ENCODE measurements at places on chromosomes 2 and 18. TPM values are rescaled to one million over a fixed set of nuclear protein-coding genes. Genes with fewer than 3 reads are reported as not detected.

DNA sequence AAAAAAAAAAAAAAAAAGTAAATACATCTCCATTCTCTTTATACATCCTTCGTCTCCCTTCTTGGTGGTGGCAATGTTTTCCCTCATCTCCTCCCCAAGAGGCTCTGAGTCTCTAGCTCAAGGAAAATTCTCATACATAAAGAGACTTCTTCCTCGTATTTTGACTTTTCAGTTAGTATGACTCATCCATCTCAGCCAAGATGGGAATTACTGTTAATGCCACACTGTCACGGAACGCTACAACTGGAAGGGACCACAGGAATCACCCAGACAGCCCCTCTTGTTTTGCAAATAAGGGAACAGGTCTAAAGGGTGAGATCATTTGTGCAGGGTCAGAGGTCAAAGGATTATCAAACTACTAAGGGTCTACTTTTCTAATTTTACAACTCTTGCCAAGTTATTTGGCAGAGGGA is 19.5 kb downstream of the NFE2L2 start:
- no peaks in the 10 kb centered on the region for H3K27me3 ChIP-seq
- H3K27ac ChIP-seq: no peak overlapping the region
- DNase-seq: peak; percentile 63
- H3K4me1 ChIP-seq: peaks cover 8% of the 10 kb centered on the region
- H3K4me3 ChIP-seq: no peak overlapping the region

DPP4 gene
- 1.2 TPM for total RNA-seq

- no peaks in the 10 kb centered on the region for H3K36me3 ChIP-seq
- no peak overlapping the region for H3K4me3 ChIP-seq
- no peaks in the 10 kb centered on the region for H3K27me3 ChIP-seq
These were observed 283.9 kb upstream of the EPC2 start for GRCh38 chr2:148360662-148361061.

GRB14 gene
- total RNA-seq: 16.5 TPM

DNA sequence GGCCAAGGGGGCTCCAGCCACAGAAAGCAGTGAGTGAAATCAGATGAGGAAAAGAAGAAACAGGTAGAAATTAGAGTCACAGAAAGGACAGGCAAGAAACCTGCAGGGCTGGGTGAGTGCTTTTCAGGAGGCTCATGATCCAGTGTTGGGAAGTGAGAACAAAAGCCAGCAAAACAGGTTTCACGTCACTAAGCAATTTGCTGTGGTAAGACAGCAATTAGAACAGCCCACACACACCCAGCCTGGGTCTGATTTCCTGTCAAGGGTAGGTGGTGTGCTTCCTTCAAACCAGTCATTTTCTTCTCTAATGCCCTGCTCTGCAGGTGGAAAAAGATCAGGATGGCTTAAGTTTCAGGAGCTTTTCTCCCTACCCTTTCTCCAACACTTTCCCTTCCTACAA is 52.9 kb upstream of the XDH start:
- DNase-seq: no peak
- H3K36me3 ChIP-seq: no peaks in the 10 kb centered on the region
- H3K27ac ChIP-seq: no peak overlapping the region
- no peaks in the 10 kb centered on the region for H3K27me3 ChIP-seq
- H3K4me3 ChIP-seq: no peak overlapping the region

HDAC4 gene
- total RNA-seq: 45.7 TPM

DNA sequence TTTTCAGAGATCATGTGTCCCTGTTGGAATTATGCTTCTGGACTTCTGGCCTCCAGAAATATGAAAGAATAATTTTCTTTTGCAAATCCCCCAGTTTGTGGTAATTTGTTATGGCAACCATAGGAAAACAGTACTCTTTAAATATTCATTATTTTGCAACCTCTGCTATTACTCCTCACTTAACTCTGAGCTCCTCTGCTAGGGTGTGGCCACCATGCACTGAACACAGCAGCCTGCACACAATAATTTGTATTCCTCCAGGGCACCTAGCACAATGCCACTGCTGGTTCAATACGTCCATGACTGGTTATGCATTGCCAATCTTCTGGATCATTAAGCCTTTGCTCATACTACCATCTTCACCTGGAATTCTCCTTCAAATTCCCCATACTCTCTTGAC is 232.0 kb downstream of the CNTNAP5 start:
- H3K27ac ChIP-seq: no peak overlapping the region
- no peaks in the 10 kb centered on the region for H3K27me3 ChIP-seq
- H3K36me3 ChIP-seq: no peaks in the 10 kb centered on the region

- DNase-seq: no peak
- H3K4me1 ChIP-seq: no peaks in the 10 kb centered on the region
- H3K36me3 ChIP-seq: no peaks in the 10 kb centered on the region
- no peak overlapping the region for H3K4me3 ChIP-seq
These were observed 89.7 kb downstream of the KCTD1 start for GRCh38 chr18:26458526-26459232.

DNA sequence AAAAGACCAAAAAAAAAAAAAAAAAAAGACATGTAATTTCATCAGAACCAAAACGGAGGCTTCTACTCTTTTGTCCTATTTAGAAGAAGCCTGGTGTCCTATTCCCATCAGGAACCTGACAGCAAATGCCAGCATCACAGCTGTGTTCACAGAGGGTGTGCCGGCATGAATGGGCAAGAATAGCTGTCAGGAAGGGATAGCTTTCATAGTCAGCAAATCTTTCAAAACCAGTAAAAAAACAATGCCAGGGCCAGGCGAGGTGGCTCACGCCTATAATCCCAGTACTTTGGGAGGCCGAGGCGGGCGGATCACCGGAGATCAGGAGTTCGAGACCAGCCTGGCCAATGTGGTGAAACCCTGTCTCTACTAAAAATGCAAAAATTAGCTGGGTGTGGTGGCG is 231.8 kb upstream of the PXDN start:
- H3K27ac ChIP-seq: no peak overlapping the region
- no peaks in the 10 kb centered on the region for H3K4me1 ChIP-seq
- H3K36me3 ChIP-seq: no peaks in the 10 kb centered on the region
- DNase-seq: no peak
- H3K27me3 ChIP-seq: no peaks in the 10 kb centered on the region

- H3K27me3 ChIP-seq: no peaks in the 10 kb centered on the region
- H3K4me3 ChIP-seq: no peak overlapping the region
- DNase-seq: no peak
- H3K36me3 ChIP-seq: peaks cover 20% of the 10 kb centered on the region
- no peak overlapping the region for H3K27ac ChIP-seq
- H3K4me1 ChIP-seq: no peaks in the 10 kb centered on the region
These were observed 49.6 kb downstream of the FARSB start for GRCh38 chr2:222606306-222606705.
